ENCODE measurements at places on chromosomes 1 and 21.

DNA sequence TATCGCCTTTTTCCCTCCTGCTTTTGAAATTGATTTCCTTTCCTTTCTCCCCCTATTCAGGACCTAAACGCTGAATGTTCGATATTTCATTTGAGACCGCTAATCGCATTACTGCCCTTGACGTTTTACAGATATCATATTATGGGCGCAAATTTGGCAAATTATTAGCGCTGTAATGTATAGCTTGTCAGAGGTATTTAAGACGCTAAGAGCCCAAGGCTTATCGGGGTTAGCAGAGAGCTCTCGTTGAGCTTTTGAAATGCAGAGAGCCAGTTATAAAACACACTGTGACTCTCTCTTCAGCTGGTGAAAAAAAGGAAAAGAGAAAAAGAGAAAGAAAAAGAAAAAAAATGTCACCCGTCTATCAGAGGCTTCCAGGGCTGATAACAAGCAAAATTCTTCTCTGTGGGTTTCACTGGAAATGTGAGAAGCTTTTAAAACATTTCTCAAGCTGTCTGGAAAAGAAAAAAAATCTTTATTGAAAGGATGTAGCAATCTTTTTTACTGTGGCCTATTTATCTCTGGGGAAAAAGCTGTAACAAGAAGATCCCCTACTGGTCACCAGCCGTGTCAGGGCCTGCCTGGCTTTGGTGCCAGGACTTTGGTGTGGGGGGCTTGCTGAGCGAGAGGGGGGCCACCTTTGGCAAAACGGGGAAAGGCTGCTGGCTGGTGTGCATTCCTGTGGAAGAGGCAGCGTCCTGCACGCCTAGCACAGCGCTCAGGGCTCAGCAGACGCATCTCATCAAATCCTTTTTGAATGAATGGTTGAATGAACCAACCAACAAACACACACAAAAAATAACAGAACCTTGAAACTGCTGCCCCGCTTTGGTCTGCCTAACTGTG is 119.8 kb downstream of the RNF220 start:
- DNase-seq, result no peak

DNA sequence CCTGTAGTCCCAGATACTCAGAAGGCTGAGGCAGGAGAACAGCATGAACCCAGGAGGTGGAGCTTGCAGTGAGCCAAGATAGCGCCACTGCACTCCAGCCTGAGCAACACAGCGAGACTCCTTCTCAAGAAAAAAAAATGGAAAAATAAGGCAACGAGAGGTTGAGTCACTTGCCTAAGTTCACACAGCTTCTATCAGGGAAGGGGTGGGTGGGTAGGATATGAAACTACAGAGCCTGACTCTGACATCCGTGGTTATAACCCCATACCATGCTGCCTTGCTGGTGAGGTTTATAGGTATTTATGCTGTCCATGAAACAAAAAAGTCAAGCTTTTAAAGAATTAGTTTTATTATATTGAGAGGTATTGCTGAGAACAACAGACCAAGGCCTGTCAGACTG is 61.5 kb upstream of the RAB4A start:
- DNase-seq, result no peak

- no peak for DNase-seq
These were observed 130.8 kb downstream of the USP25 start for GRCh38 chr21:15860541-15860940.

DNA sequence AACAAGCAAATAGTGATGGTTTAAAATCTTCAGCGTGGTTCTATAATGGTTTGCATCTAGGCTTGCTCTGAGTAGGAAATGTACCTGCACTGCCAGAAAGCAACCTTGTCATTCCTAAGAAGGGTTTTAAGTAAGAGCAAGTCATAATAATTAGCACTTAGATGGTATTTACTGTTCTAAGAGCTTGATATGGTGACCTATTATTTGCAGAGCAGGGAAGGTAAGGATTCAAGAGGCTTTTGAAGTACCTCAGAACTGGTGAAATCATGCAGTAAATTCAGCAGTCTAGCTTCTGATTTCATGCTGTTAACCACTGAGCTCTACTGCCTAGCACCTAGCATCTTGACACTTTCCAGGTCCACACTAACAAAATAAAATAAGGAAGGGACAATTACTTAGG is 23.7 kb downstream of the ATP1A1 start:
- DNase-seq, result no peak

DNA sequence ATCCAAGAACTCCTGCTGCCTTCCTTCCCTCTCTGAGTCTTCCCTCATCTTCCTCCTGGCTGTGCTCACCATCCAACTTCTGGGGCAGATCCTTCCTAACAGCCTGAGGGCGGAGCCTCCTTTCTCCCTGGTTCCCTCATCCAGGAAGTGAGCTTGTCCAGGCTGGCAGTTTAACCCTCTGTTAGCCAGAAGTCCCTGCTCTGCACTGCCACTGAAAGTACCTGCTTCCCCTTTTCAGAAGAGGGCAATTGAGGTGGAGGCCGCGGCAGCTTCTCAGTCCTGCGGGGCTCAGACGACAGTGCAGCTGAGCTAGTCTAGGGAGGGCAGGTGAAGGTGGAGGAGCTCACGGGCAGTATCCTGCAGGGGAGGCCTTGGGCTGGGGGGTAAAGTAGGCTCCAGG is 149.1 kb downstream of the FCRL5 start:
- no peak for DNase-seq

GRCh38 chr1:241550318-241550717 is 18.1 kb downstream of the KMO start:
- no peak for DNase-seq

- DNase-seq, result no peak
These were observed 12.7 kb upstream of the C1orf159 start for GRCh38 chr1:1128454-1129139.

- no peak for DNase-seq
These were observed 43.0 kb upstream of the CRNN start for GRCh38 chr1:152457071-152457470.

GRCh38 chr21:38843379-38843778 is 37.6 kb downstream of the ETS2 start:
- DNase-seq, result no peak

GRCh38 chr1:16083486-16083885 is 10.0 kb upstream of the FAM131C start:
- no peak for DNase-seq

GRCh38 chr1:156615946-156616345 is 3.3 kb upstream of the HAPLN2 start:
- no peak for DNase-seq

GRCh38 chr1:211241071-211241470 is 18.1 kb upstream of the RCOR3 start:
- DNase-seq, result no peak

GRCh38 chr1:48236716-48237470 is 14.4 kb downstream of the SLC5A9 start:
- peak; percentile 33 for DNase-seq

- DNase-seq, result no peak
These were observed 442.6 kb upstream of the ADGRL2 start for GRCh38 chr1:81358151-81358550.

- peak; percentile 69 for DNase-seq
These were observed 30.0 kb upstream of the S100A7 start for GRCh38 chr1:153490272-153491051.

- DNase-seq, result no peak
These were observed 73.3 kb downstream of the CAMTA1 start for GRCh38 chr1:6858596-6858995.

DNA sequence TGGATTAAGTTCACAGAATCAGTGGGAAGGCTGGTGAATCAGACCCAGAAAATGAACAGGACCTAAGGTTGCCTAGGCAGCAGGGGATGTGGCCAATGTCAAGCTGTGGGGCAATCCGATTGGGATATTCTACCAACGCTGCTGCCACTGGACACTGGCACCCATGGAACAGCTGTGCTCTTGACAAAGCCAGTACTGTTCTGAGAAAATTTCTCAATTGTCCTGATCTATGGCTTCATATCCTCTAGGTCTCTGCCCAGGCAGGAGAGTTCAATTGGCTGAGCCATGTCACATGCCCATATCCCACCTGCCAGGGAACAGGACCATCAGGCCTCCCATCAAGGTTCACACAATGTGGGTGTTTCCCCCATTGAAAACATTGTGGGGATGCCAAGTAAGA is 6.2 kb downstream of the TACSTD2 start:
- no peak for DNase-seq

DNA sequence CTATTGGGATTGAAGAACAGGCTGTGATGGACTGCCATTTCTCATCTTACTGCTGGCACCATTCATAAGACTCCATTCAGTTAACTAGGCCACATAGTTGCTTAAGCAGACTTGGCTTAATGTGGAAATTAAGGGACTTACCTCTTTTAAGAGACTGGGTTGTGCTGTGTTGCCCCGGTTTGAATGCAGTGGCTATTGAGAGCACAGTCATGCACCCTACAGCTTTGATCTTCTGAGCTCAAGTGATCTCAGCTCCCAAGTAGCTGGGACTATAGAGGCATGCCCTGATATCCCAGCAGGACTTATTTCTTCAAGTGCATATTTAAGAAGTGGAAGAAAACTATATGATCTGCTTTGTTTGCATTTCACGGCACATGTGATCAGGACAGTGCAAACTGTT is 181.1 kb downstream of the RASAL2 start:
- no peak for DNase-seq

DNA sequence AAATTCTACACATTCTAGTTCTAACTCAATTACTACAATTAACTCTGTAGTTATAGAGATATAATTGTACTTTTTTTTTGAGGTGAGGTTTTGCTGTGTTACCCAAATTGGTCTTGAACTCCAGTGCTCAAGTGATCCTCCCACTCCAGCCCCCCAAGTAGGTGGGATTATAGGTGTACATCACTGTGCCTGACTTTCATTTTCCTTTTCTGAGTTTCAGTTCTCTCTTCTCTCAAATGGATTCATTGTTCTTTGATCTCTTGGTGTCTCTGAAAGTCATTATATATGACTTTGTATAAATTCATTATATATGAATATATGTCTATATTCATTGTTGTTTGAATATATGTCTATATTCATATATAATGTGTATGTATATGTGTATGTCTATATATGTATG is 74.0 kb upstream of the GALNT2 start:
- DNase-seq, result no peak

DNA sequence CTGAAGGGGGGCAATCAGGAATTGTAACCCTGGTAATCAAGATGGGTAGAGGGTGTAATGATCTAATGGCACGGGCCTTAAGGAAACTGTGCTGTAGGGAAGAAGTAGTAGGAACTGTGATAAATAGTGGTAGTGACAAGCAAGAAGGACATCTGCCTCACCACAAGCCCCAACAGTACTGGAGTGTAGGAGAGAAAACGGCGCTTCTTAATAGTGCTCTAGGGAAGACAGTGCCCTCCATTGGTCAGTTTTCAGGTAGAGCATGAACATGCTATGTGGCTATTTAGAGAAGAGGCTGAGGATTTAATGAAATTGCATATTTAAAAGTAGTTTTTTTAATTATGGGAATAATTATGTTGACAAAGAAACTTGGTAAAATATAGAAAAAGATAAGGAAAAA is 32.2 kb downstream of the SLC30A7 start:
- DNase-seq, result peak; percentile 8

DNA sequence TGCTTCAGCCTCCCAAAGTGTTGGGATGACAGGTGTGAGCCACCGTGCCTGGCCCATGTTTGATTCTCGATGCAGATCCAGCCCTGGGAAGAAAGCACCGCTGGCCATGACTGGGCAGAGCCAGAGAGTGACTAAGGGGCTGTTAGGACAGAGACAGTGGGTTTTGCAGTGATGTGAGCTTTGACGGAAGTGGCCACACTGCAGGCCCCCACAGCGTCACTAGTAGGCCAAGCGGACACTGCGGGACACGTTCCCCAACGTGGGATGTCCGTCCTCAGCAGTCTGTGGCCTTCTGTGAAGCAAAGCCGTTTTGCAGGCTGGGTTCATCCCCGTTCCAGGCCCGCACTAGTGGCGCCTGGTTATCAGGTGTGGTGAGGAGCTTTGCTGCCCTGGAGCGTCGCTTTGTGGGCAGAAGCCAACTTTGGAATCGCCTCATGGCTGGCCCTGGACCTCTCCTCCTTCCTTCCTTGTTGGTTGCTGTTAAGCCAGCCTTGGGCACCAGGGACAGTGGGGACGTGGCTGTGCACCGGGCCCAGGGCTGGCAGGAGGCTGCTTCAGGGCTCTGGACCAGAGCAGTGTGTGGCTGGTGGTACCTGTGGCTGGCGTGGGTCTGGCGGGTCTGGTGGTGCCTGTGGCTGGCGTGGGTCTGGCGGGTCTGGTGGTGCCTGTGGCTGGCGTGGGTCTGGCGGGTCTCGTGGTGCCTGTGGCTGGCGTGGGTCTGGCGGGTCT is 41.2 kb downstream of the SKI start:
- no peak for DNase-seq

DNA sequence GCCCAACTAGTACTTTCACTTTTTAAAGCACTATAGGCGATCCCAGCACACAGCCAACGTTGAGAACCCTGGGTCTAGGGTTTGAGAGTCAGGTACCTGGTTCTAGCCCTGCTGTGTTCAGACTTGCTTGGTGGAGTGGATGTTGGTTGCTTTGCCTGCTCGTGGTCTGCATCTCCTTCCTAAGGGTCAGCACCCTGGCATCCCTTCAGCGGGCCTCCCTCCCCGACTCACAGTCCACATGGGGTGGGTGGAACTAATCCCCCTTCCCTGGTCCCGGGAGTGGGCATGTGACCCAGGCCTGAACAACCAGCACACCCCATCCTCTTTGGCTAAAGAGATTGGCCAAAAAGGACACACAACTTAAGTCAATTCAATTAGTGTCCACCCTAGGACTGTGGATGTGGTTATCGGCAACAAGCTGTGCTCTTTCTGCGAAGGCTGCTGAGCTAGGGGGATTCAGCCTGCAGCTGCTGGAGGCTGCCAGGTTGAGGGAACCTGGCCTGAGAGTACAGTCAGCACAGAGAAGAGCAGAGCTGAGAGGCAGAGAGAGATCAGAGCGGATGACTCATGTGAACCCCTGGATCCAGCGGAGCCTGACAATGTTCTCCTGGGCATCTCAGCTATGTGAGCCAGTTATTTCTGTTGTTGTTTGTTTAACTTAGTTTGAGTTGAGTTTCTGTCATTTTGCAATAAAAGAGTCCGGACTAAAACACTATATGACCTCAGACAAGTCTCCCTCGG is 138.9 kb downstream of the ACTL8 start:
- DNase-seq, result no peak

DNA sequence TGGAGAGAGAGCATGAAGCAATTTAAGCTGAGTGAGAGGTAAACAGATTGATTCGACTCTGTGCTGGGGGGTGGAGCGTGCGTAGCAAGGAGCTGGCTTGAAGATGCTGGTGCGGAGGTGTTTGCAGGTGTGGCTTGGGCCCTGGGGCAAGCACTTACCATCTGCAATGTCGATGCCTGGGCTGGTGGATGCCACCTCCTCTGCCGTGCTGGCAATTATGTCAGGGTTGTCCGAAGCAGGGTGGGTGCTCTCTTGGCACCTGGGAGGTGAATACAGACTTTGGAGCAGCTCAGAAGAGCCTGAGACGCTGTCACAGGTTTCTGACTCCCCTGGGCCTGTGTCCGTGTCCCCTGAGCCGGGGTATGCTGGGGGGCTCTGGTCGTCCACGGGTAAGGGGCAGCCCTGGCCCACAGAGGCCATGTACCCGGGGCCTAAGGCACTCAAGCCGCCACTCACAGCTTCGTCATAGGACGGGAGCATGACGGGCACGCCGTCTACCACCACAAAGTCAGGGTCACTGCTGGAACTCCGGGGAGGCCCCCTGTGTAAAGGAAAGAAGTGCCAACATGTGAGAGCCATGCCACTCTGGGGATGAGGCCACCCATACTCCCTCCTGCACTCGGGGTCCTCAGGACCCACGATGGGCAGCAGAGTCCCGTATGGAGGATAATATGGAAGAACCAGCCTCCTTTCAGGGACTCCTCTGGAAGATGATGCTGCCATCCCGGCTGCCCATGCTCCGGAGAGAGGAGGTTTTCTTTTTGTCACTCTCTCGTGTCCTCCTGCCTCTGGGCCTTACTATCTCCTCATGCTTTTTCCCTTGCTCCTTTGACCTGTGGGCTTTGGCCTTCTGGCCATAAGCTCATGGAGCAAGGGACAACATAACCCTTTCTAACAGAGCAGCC is 80.3 kb upstream of the TLR5 start:
- no peak for DNase-seq
